Activated CD4-positive, alpha-beta T cell treated with anti-CD3 and anti-CD28 coated beads for 36 hours (primary cell): ENCODE measurements at places on chromosomes 3 and 15. TPM values are rescaled to one million over a fixed set of nuclear protein-coding genes. Genes with fewer than 3 reads are reported as not detected.

Gene SHC4
- 1.4 TPM for total RNA-seq

Gene ACKR2
- total RNA-seq, result 0.65 TPM

Gene PLA2G4E
- total RNA-seq, result not detected

Gene CKMT1B
- 0.25 TPM for total RNA-seq

Gene PLAAT1
- not detected for total RNA-seq

Gene ACAD9
- 70.7 TPM for total RNA-seq

Gene SIDT1
- total RNA-seq, result 19.0 TPM

Gene CCDC33
- not detected for total RNA-seq

Gene SLTM
- 85.6 TPM for total RNA-seq

Gene CFAP91
- total RNA-seq, result 0.25 TPM

Gene GOLGA8G
- total RNA-seq, result not detected

Gene CYP19A1
- total RNA-seq, result not detected
